ENCODE measurements at places on chromosomes 13 and 19.
A peak's percentile ranks its signal among the peaks of the same experiment; 100 is the strongest.

DNA sequence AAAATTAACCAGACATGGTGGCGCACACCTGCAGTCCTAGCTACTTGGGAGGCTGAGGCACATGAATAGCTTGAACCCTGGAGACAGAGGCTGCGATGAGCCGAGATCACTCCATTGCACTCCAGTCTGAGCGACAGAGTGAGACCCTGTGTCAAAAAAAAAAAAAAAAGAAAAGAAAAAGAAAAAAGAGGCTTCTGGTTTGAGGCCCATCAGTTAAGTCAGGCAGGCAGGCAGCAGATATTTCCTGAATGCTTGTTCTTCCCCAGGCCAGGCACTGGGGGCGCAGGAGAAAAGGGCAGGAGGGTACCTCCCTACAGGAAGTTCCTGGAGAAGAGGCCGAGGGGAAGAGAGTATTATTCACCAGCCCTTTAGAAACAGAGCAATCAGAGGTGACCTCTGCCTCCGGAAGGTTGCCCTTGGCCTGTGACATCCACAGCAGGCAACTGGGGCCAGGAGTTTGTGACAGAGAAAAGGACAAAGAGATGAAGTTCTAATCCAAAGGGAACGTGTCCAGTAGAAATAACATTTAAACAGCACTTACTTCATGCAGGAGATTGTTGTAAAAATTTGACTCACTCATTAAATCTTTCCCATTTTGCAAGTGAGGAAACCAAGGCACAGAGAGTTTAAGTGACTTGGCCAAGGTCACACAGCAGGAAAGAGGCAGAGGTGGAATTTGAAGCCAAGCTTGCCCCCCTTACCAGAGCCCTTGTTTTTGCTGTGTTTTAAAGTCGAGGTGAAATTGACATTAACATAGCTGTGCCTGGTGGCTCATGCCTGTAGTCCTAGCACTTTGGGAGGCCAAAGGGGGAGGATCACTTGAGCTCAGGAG, 4.3 kb upstream of the RLN3 start:
- DNase-seq = no peak

GRCh38 chr19:11290256-11290655, 5.7 kb upstream of the TSPAN16 start:
- no peak for DNase-seq

DNA sequence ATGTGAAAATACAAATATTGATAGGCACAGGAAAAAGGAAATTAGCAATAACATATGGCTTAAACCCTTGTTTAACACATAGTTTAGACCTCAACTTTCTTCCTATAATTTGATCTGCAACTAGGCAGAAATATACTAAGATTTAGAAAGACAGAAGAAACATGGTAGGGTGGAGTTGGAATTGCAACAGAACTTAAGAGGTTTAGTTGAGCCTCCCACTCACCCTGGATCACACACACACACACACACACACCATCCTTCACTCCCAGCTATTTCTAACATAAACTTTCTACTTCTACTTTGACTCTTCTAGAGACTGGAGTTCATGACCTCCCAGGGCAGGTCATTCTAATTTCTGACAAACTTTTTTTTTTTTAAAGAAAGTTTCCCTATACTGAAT, 47.4 kb downstream of the FLT3 start:
- DNase-seq = no peak

- DNase-seq = no peak
These were observed 273.4 kb downstream of the GPC6 start for GRCh38 chr13:93499991-93500390.

DNA sequence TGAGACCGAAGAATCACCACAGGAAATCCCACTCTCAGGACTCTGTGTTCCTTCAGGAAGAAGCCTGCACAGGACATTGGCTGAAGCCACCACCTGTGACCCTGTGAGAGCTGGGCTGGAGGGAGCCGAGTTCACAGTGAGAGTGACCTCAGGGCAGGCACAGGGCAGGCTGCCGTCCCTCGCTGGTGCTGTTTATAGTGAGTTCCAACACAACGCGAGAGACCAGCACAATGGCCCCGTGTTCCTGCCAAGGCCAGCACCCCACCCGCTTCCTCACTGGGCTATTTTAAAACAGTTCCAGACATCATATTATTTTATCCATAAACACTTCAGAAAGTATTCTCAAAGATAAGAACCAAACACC, 18.4 kb upstream of the GAS6 start:
- DNase-seq = no peak

- no peak for DNase-seq
These were observed 1.6 kb downstream of the WDR88 start for GRCh38 chr19:33133438-33134031.

GRCh38 chr13:110010404-110011138, 224.2 kb upstream of the IRS2 start:
- DNase-seq = no peak

DNA sequence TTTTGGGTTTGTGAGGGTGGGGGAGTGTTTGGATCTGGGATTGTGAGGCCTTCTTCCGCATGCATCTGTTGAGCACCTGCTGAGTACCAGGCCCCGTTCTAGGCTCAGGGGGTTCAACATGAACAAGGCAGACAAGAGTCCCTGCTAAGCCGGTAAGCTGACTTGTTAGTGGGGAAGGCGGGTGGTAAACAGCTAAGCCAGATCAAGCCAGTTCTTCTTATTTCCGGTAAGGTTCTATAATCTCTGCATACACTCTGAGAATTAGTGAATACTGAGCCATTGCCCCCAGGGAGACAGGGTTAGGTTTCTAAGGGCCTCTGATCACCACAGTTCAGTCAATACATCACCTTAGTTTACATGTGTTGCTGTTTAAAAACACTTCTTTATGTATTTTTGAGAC, 9.9 kb upstream of the EHD2 start:
- DNase-seq = no peak

- no peak for DNase-seq
These were observed 389.5 kb upstream of the ZNF507 start for GRCh38 chr19:31955884-31956283.

DNA sequence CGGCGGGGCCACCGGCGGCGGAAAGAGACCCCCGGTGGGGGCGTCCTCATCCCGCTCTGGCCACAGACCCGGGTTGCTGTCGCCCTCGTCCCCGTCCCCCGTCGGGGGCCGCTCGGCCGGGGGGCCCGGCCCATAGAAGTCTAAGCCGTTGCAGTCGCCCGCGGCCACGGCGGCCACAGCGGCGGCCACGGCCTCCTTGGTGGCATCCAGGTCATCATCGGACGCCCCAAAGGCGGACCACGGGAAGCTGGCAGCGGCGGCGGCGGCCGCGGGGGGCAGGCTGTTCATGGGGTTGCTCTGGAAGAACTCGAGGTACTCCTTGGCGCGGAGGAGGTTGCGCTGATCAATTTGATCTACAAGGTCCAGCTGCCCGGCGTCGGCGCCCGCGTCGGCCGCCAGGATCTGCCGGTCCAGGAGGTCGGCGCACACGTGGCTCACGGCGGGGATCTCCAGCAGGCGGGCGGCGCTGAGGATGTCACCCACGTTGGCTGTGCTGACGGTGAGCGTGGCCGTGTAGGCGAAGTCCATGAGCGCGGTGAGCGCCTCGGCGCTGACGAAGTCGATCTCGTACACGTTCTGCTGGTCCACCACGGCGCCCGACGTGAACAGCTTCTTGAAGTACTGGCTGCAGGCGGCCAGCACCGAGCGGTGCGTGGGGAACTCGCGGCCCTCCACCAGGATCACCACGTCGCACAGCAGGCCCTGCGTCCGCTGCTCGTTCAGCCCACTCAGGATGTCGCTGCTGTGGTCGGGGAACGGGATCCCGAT, 12.1 kb downstream of the ZBTB7A start:
- DNase-seq = no peak

DNA sequence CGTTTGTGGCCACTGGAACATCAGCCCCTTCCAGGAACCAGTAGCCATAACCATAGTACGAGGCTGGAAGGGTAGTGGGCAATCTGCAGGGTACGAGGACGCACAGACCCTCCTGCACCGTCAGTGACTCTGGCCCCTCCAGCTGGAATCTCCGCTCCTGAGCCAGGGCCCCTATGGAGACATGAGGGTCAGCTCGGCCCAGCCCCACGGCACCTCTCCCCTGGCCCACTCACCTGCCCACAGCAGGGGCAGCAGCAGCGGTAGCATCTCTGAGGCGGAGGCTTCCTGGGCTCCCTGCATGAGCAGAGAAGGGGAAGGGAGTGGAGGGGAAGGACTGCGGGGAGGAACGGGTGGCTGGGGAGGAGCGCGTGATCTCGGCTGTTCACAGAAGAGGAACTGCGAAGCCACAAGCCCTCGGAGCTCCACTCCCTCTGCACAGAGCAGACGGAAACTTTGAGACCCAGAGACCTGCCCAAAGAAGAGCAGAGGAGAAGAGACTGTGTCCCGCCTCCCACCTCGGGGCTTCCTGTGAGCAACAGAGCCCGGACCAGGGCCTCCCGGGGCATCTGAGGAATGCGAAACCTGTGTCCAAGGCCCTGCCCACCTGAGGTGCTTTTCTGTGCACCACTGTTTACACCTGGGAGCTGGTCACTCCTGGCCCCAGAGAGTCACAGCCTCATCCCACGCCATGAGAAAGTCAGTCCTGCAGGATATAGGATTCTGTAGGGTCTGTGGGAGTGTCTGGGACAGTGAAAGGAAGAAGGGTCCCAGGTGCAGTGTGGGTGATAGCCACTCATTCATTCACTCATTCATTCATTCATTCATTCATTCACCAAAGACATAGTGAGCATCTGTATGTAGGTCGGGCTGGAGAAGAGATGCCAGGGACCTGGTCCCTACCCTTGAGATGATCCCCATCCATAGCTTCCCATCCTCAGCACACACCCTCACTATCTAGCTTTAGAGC, at the start of gene SIGLEC6:
Gene SIGLEC6 (minus strand): TSS at position 322 of the 967 bp plus-strand sequence. CDS start 22 bp downstream, at position 300.
- no peak for DNase-seq

- no peak for DNase-seq
These were observed 245.1 kb downstream of the LMO7 start for GRCh38 chr13:75881109-75881775.

DNA sequence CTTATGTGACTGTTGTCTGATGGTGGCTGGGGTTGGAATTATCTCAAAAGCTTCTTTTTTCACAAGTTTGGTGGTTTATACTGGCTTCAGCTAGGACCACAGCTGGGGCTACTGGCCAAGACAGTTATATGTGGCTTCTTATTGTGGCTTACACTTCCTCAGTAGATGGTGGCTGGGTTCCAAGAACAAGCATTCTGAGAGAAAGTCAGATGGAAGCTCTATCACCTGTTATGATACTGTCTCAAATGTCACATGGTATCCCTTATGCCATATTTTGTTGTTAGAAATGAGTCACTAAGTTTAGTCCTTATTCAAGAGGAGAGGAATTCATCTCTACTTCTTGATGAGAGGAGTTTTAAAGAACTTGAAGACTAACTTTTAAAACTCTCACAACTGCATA, 41.6 kb downstream of the NDFIP2 start:
- DNase-seq = peak; percentile 90

DNA sequence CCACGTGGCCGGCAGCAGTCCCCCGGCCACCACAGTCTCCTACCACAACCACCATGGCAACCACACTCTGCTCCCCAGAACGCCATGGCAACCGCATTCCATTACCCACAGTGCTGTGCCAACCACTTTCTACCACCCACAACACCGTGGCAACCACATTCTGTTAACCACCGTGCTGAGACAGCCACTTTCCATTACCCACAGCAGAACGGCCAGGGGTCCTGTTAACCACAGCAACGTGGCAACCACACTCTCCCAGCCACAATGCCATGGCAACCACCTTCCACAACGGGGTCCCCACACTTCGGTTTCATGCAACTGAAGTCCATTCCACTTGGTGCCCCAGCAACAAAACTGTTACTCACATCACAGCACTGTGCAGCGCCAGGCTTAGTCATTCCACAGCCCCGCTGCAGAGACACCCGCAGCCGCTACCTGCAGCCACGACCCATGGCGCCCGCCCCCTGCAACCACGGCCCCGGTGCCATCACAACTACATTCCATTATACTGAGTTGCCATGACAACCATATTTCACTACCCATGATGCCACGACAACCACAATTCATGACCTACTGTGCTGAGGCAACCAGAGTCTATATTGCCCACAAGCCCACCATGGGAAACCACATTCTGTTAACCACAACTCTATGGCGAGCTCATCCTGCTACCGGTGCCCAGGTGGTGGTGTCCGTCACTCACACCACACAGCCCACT, 10.0 kb downstream of the DPF1 start:
- DNase-seq = peak; percentile 76

GRCh38 chr19:10036601-10037071, 23.4 kb downstream of the RDH8 start:
- no peak for DNase-seq

DNA sequence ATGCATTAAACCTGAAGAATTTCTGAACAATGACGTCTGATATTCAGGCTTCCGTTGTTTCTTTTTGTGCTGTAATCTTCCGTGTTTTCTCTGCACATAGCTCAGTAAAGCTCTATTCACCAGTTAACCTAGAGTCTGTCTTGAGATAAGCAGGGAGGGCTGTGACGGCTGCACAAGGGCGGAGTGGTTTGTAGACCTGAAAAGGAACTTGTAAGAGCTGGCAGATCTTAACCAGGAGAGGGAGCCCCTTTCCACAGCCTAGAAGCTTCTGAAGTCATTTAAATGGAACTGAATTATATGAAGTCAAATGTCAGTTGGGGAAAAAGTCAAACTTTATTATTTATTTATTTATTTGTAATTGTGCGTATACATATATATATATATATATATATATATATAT, 27.5 kb downstream of the DPRX start:
- no peak for DNase-seq

Measured in T-helper 1 cell (primary cell).